Neural progenitor cell (in vitro differentiated cells): ENCODE measurements at places on chromosomes 11 and 22. TPM values are rescaled to one million over a fixed set of nuclear protein-coding genes. Genes with fewer than 3 reads are reported as not detected.
A peak's percentile ranks its signal among the peaks of the same experiment; 100 is the strongest.

Gene UBQLNL
- total RNA-seq, result 0.19 and 0.90 TPM in 2 replicates

GRCh38 chr11:8728563-8728962, 46.0 kb downstream of the RPL27A start:
- H3K4me3 ChIP-seq, result no peak overlapping the region
- no peaks in the 10 kb centered on the region for H3K36me3 ChIP-seq
- H3K27ac ChIP-seq, result no peak overlapping the region

DNA sequence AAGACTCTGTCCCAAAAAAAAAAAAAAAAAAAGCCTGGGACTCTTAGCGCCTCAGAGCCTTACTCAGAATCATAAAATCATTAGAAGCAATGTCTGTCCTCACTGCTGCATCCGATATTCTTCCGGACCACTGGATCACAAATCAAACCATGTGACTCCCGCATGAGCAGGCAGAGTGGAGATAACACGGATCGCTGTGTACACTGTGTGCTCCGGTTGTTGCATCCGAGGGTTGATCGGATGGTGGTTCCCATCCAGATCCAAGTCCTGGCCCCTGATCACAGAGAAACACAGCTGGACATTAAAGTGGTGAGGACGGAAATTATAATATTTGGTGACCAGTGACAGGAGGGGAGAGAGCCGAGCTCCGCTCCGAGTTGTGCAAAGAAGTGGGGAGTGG, 9.7 kb upstream of the TXNRD2 start:
- DNase-seq, result no peak
- peaks cover 8% of the 10 kb centered on the region for H3K27me3 ChIP-seq
- H3K27ac ChIP-seq, result no peak overlapping the region
- H3K4me1 ChIP-seq, result no peaks in the 10 kb centered on the region
- H3K36me3 ChIP-seq, result no peaks in the 10 kb centered on the region

DNA sequence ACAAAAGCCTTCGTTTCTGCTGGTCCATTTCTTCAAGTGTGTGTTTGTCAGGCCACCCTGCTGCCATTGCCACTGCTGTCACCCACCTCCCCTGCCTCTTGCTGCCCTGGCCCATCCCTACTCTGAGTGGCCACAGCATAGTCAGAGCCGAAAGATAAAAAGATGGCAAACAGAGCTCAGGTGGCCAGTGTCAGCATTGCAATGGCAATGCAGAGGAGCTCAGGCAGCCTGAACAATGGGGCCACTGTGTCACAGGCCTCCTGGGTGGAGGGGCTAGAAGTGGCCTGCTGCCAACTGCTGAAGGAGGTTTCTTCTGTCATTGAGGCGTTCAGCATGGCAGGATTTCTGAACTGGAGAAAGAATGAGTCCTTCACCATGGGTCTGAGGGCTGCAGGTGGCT, 137.1 kb downstream of the CSNK2A3 start:
- DNase-seq, result peak; percentile 18
- no peaks in the 10 kb centered on the region for H3K36me3 ChIP-seq
- no peak overlapping the region for H3K27ac ChIP-seq
